ENCODE measurements at places on chromosomes 16 and 17. TPM values are rescaled to one million over a fixed set of nuclear protein-coding genes. Genes with fewer than 3 reads are reported as not detected.

DNA sequence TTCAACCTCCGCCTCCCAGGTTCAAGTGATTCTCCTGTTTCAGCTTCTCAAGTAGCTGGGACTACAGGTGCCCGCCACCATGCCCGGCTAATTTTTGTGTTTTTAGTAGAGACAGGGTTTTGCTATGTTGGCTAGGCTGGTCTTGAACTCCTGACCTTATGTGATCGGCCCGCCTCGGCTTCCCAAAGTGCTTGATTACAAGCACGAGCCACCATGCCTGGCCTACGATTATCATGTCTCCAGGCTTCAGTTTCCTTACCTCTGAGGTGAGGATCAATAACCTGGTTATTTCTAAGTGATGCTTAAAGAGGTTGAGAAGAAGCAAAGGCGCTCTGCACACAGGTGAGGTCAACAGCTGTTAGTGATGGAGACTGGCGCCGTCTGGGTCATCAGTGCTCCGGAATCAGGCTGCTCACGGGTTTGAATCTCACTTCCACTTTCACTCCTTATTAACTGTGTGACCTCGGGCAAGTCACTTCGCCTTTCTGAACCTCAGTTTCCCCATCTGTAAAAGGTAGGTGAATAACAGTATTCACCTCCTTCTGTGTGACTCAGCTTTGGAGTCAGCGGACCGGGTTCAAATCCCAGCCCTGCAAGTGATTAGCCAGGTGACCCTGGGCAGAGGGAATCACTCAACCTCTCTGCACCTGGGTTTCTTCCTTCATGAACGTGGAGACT lies 745 bp upstream of the ABCC1 start:
- H3K4me3 ChIP-seq, result peak overlapping the region; percentile 84
- peaks cover 27% of the 10 kb centered on the region for H3K4me1 ChIP-seq
- no peaks in the 10 kb centered on the region for H3K36me3 ChIP-seq

DNA sequence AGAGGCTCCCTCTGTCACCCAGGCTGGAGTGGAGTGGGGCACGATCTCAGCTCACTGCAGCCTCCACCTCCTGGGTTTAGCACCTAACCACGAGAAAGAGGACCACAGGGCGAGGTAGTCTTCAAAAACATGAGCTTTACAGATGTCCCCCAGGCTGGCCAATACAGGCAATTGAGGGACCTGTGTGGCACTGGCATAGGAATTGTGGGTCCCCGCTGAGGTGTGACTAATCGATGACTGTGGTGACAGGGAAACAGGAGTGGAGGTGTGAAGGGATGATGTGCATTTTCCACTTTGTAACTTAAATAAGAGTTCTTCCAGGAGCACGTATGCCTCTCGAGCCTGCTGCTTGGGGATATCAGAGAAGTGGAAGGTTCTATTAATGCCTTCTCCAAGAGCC lies 12.6 kb upstream of the ARHGAP17 start:
- peaks cover 20% of the 10 kb centered on the region for H3K4me1 ChIP-seq
- no peak overlapping the region for H3K27ac ChIP-seq
- no peaks in the 10 kb centered on the region for H3K27me3 ChIP-seq
- DNase-seq, result no peak
- H3K4me3 ChIP-seq, result no peak overlapping the region
- H3K36me3 ChIP-seq, result no peaks in the 10 kb centered on the region

DNA sequence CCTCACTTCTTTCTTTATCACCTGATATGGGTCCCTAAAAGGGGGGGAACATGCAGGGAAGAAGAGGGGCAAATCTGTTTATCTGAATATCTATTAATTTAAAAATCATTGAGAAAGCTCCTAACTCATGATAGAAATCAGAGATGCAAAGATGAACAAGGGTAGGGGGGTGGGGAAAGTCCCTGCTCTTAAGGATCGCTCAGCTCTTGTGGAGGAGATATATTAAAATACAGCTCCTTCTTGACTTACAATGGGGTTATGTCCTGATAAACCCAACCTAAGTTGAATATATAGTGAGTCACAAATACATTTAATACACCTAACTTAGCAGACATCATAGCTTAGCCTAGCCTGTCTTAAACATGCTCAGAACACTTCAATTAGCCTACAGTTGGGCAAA lies 237.5 kb downstream of the MAF start:
- H3K27ac ChIP-seq, result no peak overlapping the region
- no peak for DNase-seq
- no peaks in the 10 kb centered on the region for H3K27me3 ChIP-seq
- H3K4me1 ChIP-seq, result peaks cover 7% of the 10 kb centered on the region

The KRTAP3-1 gene
- total RNA-seq, result not detected

GRCh38 chr17:49862781-49863331 lies 15.0 kb upstream of the TAC4 start:
- DNase-seq, result no peak
- H3K4me1 ChIP-seq, result peaks cover 5% of the 10 kb centered on the region
- H3K36me3 ChIP-seq, result no peaks in the 10 kb centered on the region
- H3K27ac ChIP-seq, result no peak overlapping the region
- no peak overlapping the region for H3K4me3 ChIP-seq

DNA sequence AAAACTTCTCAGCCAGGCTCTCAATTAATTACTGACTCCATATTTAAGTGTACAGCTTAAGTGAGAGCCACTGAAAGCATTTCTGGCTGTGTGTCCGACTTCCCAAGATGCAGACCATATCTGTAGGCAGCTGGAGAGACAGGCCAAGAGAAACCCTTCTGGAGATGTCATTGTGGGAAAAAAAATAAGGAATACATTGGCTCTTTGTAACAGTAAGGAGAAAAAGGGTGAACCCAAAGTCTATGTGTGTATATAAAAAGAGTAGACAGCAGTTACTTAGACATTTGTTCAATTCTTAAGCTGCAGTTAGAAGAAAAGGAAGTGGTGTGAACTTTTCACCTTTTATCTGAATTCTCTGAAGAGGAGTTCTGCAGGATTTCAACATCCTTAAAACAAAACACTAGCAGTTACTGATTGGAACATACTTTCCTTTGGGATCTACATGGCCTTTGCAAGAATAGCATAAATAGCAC lies 21.7 kb downstream of the FAM117A start:
- no peak for DNase-seq
- peak overlapping the region; percentile 81 for H3K4me3 ChIP-seq
- H3K4me1 ChIP-seq, result peaks cover 94% of the 10 kb centered on the region
- no peaks in the 10 kb centered on the region for H3K27me3 ChIP-seq
- H3K36me3 ChIP-seq, result no peaks in the 10 kb centered on the region

DNA sequence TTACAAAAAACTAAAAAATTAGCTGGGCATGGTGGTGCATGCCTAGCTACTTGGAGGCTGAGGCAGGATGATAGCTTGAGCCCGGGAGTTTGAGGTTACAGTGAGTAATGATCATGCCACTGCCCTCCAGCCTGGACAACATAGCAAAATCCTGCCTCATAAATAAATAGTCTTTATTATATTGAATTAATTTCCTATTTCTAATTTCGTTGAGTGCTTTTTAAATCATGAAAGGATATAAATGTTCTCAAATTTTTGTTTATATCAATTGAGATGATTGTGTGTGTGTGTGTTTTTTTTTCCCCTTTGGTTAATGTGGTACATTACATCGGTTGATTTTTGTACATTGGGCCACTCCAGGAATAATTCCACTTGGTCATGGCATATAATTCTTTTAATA lies 32.0 kb upstream of the AQP8 start:
- H3K36me3 ChIP-seq, result no peaks in the 10 kb centered on the region
- H3K27ac ChIP-seq, result no peak overlapping the region
- no peaks in the 10 kb centered on the region for H3K27me3 ChIP-seq
- no peak overlapping the region for H3K4me3 ChIP-seq
- no peaks in the 10 kb centered on the region for H3K4me1 ChIP-seq
- no peak for DNase-seq

The RCVRN gene
- not detected for total RNA-seq

DNA sequence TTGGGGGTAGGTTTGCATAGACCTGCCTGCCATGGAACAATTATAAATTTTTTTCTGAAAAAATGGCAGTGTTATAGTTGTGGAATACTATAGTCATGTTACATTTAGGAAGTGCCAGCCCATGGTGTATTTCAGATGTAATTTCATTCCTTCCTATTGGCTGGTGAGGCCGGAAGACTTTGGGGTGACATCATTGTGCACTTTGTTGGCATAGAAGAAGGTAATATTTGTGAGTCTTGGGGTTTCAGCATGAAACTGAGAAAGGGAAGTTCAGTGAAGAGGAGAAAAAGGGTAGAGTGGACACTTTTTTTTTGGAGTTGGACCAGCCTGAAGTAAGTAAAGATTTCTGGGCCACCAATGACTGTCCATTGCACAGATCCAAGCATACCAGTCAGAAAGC lies 16.0 kb upstream of the HEATR6 start:
- H3K4me1 ChIP-seq, result no peaks in the 10 kb centered on the region
- no peak for DNase-seq
- H3K4me3 ChIP-seq, result no peak overlapping the region
- H3K36me3 ChIP-seq, result no peaks in the 10 kb centered on the region

GRCh38 chr16:85088570-85089199 lies 23.6 kb downstream of the CIBAR2 start:
- H3K27ac ChIP-seq, result no peak overlapping the region
- no peaks in the 10 kb centered on the region for H3K36me3 ChIP-seq
- no peak for DNase-seq
- peaks cover 11% of the 10 kb centered on the region for H3K4me1 ChIP-seq

DNA sequence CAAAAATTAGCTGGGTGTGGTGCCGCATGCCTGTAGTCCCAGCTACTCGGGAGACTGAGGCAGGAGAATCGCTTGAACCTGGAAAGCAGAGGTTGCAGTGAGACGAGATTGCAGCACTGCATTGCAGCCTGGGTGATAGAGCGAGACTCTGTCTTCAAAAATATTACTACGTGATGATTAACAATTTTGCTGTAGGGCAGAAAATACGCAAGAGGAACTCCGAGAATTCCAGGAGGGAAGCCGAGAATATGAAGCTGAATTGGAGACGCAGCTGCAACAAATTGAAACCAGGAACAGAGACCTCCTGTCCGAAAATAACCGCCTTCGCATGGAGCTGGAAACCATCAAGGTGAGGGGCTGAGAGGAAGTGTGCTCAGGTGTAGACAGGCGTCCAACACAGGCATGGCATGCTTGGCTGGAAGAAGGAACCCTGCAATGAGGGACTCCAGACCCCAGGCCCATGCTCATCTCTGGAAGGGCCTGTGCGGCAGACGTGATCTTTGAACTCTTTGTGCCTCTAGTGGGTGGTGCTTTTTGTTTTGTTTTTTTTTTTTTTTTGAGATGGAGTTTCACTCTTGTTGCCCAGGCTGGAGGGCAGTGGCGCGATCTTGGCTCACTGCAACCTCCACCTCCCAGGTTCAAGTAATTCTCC lies 17.2 kb downstream of the NDE1 start:
- H3K27me3 ChIP-seq, result no peaks in the 10 kb centered on the region
- H3K4me3 ChIP-seq, result no peak overlapping the region
- DNase-seq, result no peak
- H3K4me1 ChIP-seq, result peaks cover 6% of the 10 kb centered on the region

DNA sequence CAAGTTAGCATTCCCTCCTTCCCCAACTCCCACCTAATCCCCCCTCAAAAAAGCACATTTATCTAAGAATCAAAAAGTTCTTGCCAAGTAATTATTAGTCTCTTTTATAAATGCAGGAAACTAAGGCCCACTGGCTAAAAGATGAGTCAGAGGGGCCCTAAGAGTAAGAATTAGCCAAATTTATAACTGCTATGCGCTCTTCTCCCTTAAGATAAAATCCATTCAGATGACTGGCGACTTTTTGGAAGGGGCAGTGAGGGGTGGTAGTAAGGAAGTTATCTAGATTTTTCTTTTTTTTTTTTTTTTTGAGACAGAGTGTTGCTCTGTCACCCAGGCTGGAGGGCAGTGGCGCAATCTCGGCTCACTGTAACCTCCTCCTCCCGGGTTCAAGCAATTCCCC lies 17.1 kb downstream of the ZNF652 start:
- H3K4me1 ChIP-seq, result peaks cover 63% of the 10 kb centered on the region
- H3K27me3 ChIP-seq, result no peaks in the 10 kb centered on the region
- H3K4me3 ChIP-seq, result no peak overlapping the region
- H3K36me3 ChIP-seq, result no peaks in the 10 kb centered on the region
- H3K27ac ChIP-seq, result no peak overlapping the region
- no peak for DNase-seq

The KRTAP1-5 gene
- not detected for total RNA-seq

The LPO gene
- not detected for total RNA-seq

DNA sequence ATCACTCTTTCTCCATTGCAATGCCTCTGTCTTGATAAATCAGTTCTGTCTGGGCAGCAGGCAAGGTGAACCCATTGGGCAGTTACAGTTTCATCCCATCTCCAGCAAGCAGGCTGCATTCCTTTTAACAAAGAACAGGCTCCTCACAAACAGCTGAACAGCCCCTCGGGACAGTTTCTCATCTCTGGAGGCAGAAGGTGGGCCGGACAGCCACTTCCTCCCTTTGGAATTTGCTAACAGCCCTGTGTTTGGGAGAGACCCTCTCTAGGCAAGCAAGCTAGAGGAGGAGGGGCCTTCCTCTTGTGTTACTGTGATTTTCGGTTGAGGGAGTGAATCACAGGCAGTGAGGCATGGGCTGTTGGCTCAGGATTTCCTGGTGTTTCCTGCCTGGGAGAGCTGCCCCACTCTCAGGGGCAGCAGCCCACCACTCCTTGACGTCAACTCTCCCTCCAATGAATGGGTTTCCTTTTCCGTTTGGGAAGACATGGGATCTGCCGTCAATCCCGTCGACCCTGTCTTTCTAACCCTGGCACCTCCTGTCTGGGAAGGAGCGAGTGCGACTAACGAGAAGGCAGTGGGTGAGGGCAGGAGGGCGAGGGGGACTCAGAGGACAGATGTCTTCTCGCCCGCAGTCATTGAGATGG lies 3.7 kb upstream of the PGS1 start:
- H3K36me3 ChIP-seq, result no peaks in the 10 kb centered on the region
- H3K27ac ChIP-seq, result no peak overlapping the region
- H3K4me3 ChIP-seq, result no peak overlapping the region
- DNase-seq, result no peak

- no peak for DNase-seq
- no peak overlapping the region for H3K4me3 ChIP-seq
- no peaks in the 10 kb centered on the region for H3K27me3 ChIP-seq
- H3K36me3 ChIP-seq, result no peaks in the 10 kb centered on the region
- H3K27ac ChIP-seq, result no peak overlapping the region
These were observed 122.0 kb downstream of the CPPED1 start for GRCh38 chr16:12681653-12682052.

- DNase-seq, result no peak
- H3K27me3 ChIP-seq, result no peaks in the 10 kb centered on the region
- H3K4me1 ChIP-seq, result no peaks in the 10 kb centered on the region
- no peak overlapping the region for H3K4me3 ChIP-seq
These were observed 34.5 kb upstream of the USP22 start for GRCh38 chr17:21077281-21077680.
